NCI-H510A (cell line): ENCODE measurements at places on chromosomes 5 and 9.

- no peak for DNase-seq
These were observed 1.0 kb upstream of the SECISBP2 start for GRCh38 chr9:89317282-89317681.

DNA sequence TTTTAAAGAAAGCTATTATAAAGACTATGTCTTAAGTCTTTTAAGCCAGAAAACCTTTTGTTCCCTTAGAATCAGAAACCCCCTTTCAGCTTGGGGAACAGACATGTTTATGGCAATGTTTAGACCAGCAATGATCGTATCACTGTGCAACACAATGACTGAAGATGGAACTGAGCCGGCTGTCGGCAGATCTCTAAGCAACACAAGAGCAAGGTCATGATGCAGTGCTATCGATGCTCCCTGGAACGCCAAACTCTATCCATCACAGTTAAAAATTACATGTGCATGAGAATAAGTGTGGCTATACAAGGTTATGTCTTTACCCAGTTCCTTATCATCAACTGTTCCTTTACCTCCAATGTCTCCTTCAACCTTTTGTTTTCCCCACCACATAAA is 1.8 kb upstream of the RNF44 start:
- DNase-seq = no peak

GRCh38 chr5:178221853-178222252 is 10.7 kb downstream of the PHYKPL start:
- DNase-seq = no peak

- no peak for DNase-seq
These were observed 524.3 kb downstream of the PSAT1 start for GRCh38 chr9:78821126-78821822.

DNA sequence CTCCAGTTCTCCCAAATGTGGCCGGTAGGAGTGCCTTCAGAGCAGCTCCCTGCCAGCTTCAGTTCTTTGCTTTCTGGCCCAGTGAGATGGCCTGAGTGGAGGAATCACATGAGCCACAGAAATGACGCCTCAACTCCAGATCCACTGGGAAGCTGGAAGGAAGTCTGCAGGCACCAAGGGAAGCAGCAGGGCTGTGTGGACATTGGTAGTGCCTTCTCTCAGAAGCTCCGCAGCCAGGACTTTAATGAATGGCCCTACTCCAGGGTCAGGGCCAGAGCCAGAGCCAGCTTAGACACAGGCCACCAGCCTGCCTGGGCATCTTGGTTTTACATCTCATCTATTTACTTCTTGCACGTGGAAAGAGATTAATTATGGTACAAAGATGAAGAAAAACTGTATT is 12.0 kb upstream of the PSMB7 start:
- no peak for DNase-seq

DNA sequence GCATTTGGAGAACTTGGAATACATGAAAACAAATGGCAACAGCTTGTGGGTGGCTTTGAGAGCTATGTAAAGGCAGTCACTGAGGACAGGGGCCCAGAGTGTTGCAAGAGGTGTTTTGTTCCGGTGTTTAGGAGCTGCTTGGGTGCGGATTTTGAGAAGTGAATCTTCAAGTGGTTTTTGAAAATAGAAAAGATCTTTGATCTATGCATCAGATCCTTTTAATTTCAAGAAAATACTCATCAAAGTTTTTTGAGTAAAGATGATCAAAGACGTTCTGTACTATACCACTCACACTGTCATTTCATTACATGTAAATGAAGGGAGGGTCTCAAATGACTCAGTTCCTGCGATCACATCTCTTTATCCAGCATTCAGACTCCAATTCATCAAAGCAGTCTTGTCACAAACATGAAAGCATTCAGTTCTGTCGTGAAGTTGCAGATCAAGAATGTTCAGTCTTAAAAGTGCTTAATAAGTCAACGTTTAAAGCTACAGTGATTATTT is 112.5 kb downstream of the WDR41 start:
- no peak for DNase-seq

- no peak for DNase-seq
These were observed 31.4 kb upstream of the ANKRD55 start for GRCh38 chr5:56264417-56265025.

- no peak for DNase-seq
These were observed 35.3 kb upstream of the IQGAP2 start for GRCh38 chr5:76367623-76368371.

GRCh38 chr5:142080248-142080647 is 28.3 kb upstream of the NDFIP1 start:
- no peak for DNase-seq

- DNase-seq = no peak
These were observed 156.4 kb downstream of the EFNA5 start for GRCh38 chr5:107514305-107514704.

- no peak for DNase-seq
These were observed 415.8 kb downstream of the ACTL7B start for GRCh38 chr9:108439947-108440346.

DNA sequence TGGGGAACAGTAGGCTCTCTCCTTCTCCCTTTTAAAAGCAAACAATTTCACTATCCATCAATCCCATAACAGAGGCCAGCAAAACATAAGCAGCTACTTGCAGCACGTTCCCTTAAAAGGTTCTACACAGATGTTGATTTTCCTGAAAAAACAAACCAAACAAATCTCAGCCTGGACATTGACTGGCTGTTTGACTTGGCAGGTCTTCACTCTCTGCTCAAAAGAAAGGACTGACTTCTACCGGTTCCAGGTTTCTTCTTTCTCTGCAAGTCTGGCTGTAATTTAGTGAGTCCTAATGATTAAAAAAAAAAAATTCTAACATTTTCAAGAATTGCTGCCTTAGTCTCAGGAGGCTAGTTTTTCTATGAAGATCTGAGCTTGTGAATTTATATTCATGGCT is 203.1 kb upstream of the EFNA5 start:
- no peak for DNase-seq

DNA sequence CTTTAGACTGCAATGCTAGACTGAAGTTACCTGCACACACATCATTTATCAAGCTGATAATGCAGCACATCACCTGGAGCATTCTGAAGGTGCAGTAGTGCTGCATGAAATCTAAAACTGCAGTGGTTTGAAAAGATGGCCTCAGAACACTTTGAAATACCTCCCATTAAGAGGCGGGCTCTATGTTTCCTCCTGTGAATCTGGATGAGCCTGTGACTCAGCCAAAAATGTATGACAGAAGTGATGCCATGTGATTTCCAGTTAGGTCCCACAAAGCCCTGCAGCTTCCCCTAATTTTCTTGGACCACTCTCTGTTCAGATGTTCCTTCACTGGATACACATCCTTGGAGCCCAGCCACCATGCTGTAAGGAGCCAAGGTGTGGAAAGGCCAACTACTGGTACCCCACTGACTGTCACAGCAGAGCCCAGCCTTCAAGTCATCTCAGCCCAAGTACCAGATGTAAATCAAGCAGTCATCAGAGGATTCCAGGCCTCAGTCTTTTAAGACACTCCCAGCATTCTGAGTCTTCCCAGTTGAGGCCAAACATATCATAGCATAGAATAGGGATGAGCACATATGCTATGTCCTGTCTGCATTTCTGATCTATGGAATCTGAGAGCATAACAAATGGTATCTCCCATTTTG is 27.2 kb upstream of the DEPDC1B start:
- DNase-seq = no peak

DNA sequence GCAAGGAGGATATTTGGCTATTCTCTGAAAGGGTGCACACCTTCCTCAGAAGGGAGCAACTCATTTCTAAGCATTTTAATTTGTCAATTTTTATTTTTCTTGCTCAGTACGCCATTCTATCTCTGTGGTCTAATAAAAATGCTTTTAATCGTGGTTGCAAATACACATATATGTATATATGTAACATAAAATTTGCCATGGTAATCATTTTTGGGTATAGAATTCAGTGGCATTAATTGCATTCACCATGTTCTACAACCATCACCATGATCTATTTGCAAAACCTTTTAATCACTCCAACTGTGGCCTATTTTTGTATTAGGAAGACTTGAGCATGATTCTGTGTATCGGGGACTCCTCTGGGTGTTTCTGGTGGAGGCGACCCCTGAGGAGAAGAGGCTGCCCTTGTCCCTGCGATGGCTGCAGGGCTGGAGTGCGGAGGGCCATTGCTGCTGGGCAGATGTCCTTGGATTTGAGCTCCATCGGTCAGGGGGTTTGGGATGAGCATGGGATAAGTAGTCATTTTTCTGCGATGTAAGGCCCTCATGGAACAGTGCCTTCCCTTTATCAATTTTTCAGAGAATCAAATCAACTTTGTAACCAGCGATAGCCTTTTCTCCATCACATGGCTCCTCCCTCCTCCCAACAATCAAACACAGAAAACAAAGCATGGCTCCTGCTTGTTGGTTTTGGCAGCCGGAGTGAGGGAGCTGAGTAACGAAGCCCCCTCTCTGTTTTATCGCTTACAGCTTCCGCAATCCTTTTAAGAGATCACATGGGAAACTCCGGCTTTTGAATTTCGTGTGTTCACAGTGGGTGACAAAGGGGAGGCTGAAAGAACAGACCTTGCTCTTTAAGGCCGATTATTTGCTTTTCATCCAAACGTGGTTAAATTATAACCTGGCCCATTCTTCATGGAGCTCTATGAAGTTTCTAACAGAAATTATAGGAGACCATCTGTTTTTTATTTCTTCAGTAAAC is 187.3 kb downstream of the TENT4A start:
- no peak for DNase-seq

DNA sequence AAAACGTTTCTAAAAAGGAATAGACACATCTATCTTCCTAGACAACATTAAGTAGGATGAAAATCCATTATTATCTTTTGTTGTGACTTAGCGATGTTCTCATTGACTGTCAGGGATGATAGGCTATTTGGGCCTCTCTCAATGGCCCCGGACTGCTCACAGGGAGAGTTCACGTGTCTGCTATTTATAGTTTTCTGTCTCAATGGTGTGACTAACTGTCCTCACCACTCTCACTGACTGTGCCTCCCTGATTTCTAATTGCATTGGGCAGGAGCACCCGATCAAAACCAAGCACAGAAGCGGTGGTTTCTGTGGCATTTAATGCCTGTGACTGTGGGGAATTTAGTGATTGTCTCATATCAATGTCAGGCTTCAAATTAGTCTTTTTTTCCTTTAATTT is 286.7 kb upstream of the KLF9 start:
- no peak for DNase-seq

- no peak for DNase-seq
These were observed 40.7 kb downstream of the UGCG start for GRCh38 chr9:111937301-111937700.

- no peak for DNase-seq
These were observed 323.8 kb downstream of the PDE4D start for GRCh38 chr5:59569608-59570334.

- no peak for DNase-seq
These were observed 31.7 kb downstream of the CEP72 start for GRCh38 chr5:643811-644271.

DNA sequence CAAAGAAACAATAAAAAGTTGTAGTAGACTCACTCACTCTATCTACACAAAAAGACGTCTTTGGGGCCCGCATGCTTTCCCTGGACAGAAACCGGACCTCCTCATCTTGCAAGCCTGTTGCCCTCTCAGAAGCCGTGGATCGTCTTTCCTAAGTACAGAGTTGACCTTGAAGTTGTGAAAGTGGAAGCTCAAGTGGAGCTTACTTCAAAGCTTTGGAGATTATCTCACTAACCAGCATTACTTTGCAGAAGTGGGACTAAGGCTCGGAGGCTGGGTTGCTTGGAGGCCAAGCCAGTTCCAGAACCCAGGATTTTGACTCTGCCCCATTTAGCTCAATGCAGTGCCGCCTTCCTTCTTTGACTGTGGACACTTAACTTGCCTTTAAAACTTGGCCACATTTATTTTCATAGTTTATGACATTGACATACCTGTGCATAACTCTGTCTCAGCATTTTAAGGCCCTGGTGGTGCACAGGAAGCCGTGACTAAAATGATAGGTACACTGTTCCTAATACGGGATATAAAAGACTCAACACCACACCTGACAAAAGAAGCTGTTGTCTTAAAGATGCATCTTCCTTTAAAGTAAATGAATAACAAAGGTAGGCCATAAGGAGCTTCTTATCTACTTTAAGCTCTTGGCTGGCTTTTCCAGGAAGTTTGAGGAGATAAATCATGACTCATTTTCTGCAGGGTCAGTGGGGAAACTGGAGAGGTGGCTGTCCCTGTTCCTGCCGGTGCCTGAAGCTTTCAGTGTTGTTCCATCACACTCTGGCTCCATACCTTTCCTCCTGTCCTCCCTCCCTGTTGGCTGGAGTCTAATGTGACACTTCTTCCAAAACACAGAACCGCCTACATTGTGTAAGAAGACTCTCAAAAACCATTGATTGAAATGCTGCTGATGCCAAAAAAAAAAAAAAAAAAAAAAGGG is 10.7 kb downstream of the SLC25A25 start:
- no peak for DNase-seq

DNA sequence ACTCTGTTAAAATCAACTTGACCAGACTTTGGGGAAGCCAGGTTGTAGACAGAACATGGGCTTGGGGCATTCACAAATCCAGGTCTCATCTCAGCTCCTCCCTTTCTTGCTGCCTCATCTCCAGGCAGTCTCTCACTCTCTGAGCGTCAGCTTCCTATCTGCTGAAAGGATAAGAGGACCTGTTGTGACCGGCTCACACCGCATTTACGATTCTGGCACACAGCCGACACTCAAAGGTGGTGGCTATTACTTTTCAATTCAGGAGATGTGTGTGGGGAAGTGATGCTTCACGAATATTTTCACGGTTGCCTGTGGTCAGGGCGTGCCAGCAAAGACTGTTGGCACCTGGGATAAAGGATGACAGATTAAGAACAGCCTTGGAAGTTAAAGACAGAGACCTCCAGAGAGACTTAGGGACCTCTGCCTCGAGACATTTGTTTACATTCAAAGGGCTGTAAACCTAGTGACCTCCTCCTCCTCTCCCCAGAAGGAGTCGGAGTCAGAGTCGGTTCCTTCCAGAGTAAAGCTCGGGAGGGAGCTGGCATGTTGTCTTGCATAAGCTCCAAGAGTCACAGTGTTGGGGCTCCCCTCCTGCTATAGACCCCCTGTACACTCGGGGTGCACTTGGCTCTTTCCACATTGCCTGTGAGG is 83.2 kb downstream of the AK8 start:
- DNase-seq = peak; percentile 24

- DNase-seq = no peak
These were observed 224.4 kb downstream of the EBF1 start for GRCh38 chr5:158875272-158875679.

GRCh38 chr5:73288803-73289720 is 116.1 kb downstream of the TMEM174 start:
- DNase-seq = no peak

DNA sequence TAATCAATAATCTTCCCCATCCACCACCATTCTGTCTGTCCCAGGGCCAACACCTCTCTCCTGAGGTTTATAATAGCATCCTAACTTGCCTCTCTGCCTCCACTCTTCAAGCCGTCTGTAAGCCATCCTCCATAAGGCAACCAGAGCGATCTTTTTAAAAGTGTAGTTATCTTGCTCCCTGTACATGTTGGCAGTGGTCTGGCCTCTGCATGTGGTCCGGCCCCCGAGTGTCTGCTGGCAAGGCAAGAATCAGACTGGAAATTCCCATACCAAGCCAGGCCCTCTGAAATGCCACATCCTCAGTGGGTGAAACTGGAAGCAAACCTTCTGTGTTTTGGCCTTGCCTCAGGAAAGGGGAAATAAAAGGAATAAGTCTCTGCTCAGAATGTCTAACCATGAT is 17.0 kb downstream of the TTLL11 start:
- no peak for DNase-seq

GRCh38 chr9:88280816-88281382 is 107.3 kb upstream of the SPIN1 start:
- DNase-seq = no peak
